ENCODE measurements at places on chromosomes 1 and 21. TPM values are rescaled to one million over a fixed set of nuclear protein-coding genes. Genes with fewer than 3 reads are reported as not detected.

The PLXNA2 gene
- total RNA-seq, result 0.15 TPM

The NT5C1A gene
- total RNA-seq, result not detected

The PLA2G2F gene
- total RNA-seq, result not detected

The GPR89B gene
- 25.8 TPM for total RNA-seq

The MX2 gene
- 206 TPM for total RNA-seq

The LCE2A gene
- total RNA-seq, result not detected

The GREM2 gene
- not detected for total RNA-seq

The BCL2L15 gene
- total RNA-seq, result under 0.01 TPM

The CRABP2 gene
- total RNA-seq, result 0.36 TPM

The AQP10 gene
- not detected for total RNA-seq

The BGLAP gene
- total RNA-seq, result 0.33 TPM

The OVAAL gene
- not detected for total RNA-seq

The C1orf56 gene
- total RNA-seq, result 3.1 TPM

The SPRR5 gene
- total RNA-seq, result not detected

The CEP170 gene
- 170 TPM for total RNA-seq

The NTNG1 gene
- total RNA-seq, result 12.0 TPM

The FCRL2 gene
- not detected for total RNA-seq

The FNDC5 gene
- not detected for total RNA-seq

The STX12 gene
- total RNA-seq, result 50.9 TPM

The NTMT2 gene
- not detected for total RNA-seq

The TMEM52 gene
- total RNA-seq, result not detected

The NHLH2 gene
- total RNA-seq, result not detected

The PIK3CD gene
- total RNA-seq, result 81.6 TPM

The XCL2 gene
- total RNA-seq, result not detected

The OLFML2B gene
- total RNA-seq, result 5.4 TPM

The IL20 gene
- total RNA-seq, result 0.31 TPM

The GPR3 gene
- 2.0 TPM for total RNA-seq

The TNFRSF4 gene
- not detected for total RNA-seq

The LCE1D gene
- not detected for total RNA-seq

The CHAF1B gene
- total RNA-seq, result 6.5 TPM

All from melanocyte of skin (primary cell).